Stimulated activated CD8-positive, alpha-beta memory T cell treated with anti-CD3 and anti-CD28 coated beads, Interleukin-7, amount 100 ng/mL, for 24 hours (primary cell): ENCODE measurements at places on chromosomes 1 and 21.

DNA sequence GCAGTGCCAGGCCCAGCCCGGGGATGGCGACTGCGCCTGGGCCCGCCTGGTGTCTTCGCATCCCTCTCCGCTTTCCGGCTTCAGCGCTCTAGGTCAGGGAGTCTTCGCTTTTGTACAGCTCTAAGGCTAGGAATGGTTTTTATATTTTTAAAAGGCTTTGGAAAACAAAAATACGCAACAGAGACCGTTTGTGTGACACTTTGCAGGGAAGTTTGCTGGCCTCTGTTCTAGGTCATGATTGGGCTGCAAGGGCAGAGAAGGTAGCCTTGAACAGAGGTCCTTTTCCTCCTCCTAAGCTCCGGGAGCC lies 719 bp downstream of the SOD1 start:
- DNase-seq: no peak

DNA sequence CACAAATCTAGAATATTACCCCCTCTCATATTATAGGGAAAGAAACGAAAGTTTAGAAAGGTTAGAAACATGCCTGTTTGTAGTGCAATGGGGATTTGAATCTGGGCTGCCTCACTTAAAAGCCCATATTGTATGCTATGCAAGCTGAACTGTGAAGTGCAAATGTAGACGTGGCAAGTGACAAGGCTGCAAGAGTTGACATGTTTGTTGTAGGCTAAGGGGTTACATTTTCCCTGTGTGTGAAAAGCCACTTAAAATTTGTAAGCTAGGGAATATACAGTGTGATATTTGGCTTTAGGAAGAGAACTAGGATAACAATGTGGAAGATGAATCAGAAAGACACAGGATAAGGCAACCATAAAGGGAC lies 29.0 kb downstream of the WDR26 start:
- no peak for DNase-seq

DNA sequence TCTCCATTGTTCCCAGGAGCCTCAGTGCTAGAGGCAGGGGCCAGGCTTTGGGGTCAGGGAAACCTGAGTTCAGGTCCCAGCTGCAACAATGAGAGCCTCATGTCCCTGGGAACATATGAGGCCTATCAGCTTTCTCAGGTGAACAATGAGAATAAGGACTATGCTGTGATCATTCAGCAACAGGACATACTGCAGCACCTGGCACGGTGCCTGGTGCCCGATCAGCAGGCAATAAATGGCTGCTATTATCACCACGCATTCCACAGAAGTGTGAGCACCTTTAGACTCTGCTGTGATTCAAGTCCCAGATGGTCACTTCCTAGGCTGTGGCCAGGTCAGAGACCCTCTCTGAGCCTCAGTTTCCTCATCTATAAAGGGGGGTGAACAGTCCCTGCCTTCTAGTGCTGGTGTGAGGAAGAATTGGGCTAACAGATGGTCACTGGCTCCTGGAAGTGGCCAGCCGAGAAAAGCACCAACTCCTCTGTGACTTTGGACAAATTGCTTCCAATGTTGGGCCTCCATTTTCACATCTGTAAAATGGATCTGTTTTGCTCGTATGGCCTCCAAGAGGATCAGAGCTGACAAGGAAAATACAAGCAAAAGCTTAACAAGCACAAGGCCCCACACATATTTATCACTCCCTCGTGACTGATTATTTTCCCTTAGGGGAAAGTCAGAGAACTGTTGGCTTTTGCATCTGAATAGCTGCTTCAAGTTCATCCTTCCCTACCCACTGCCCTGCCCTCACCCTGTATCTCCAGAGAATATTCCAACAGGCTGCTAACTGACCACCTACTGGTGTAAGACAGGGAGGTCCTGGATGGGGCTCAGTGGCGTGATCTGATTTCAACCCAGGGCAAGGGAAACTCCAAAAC lies 1.1 kb downstream of the SLC5A9 start:
- no peak for DNase-seq

DNA sequence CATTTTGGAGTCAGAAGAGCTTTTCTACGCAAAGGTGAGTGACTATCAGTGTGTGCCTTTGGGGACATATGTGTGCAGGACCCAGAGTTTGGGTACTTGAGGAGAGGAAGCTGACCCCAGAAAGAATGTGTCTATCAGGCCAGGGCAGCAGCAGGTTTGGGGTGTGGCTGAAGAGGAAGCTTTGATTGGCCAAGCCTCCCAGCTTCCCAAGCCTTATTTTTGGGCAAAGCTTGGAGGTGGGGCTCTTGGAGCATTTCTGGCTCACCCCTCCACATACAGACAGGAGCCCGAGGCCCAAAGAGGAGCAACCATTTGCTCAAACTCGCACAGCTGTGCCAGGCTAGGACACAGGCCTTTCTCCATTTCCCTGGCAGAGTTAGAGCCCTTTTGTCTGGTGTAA lies 4.7 kb downstream of the GPR3 start:
- no peak for DNase-seq

GRCh38 chr1:31775210-31775999 lies 11.3 kb upstream of the ADGRB2 start:
- DNase-seq: no peak

GRCh38 chr1:31524186-31524901 lies 52.0 kb upstream of the TINAGL1 start:
- no peak for DNase-seq

- no peak for DNase-seq
Observed at GRCh38 chr21:38487901-38488639, 10.2 kb downstream of the ERG start.

- DNase-seq: no peak
Observed at GRCh38 chr1:2231532-2232254, 3.6 kb downstream of the SKI start.
